ENCODE measurements at places on chromosomes 12 and 14.

- no peak for DNase-seq
These were observed 9.1 kb downstream of the KRT8 start for GRCh38 chr12:52895726-52896189.

DNA sequence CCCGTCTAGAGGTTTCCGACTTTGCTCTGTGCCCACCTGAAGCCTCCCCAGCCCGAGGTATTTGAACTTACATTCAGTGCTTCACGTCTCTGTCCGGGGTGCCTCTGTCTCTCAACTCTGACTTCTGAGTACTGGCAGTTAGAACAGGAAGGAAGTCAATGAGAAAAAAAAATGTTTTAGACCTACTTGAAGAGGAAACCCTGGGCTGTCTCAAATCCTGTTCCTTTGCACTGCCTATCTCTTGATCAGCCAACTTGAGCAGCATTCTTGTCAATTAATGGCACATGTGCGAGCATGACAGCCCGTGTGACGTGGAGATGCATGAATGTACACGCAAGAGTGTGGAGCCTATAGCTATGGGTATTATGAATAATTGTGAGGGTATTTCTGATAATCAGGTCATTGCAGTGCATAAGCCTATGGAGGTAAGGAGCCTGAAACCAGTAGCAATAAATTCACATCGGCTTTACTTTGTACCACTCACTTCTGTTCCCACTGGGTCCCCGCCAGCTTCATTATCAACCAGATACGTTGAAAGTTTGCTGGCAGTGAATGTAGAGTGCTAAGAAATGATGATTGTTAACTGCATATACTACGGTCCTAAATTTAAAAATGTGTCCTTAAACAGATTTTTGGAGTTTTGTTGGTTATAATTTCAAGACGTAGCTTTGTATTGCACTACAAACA is at the start of gene ARHGDIB:
ARHGDIB (minus strand) TSS at position 136 of the 687 bp plus-strand sequence. CDS start 10,889 bp downstream, outside the sequence.
- DNase-seq, result peak; percentile 81

DNA sequence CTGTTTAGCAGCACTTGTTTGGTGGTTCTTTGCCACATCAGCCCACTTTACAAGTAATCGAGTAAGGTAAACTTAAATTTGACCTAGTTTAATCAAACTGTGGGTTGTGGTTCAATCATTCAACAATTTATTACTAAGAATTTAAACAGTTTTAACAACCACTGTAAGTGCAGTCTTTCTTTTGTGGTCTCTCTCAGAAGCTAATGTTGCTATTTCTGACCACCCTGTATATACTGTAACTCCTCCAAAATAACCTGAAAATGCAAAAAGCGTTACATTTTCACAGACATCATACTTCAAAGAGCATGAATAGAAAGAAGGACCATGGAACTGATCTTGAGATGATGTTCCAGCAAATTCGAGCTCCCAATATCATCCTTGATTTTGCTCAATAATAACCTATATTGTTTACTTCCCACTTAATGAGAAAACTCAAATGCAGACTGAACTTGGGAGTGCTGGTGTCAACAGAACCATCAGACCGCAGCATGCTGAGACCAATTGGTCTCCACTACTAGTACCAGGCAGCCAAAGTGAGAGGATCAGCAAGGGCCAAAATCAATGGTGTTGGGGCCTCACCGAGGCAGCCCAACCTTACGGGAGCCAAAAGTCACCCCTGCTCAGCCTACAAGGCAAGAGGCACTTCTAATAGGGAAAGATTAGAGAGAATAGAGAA is 22.1 kb downstream of the IFNG-AS1 start:
- DNase-seq, result no peak

DNA sequence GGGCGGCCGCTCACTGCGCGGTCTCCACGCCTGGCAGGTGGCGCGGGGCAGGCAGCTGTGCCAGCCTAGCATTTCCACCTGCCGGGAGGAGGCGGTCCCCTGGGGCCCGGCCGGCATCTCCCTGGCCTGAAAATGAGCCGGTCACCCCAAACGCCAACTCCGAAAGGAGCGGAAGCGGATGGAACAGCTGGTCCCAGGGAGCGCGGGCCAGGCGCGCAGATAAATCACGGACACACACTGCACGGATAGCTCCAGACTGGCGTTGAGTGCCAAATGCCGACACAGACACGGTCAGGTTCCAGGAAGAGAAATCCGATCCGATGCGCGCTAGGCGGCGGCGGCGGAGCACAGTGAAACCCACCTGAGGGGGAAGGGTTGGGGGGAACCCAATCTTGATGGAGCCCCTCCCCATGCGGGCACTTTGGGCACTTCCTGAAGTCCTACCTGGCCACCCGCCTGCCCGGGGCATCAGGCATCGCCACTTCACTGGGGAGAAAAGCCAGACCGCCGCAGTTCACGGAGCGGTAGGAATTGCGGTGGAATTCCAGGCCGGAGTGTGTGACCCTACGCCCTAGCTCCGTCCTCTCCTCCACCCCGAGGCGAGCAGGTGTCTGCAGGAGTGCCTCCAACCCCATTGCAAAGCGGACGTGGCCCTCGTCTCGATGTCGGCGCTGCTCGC is 624 bp upstream of the PLEKHD1 start:
- DNase-seq, result no peak

GRCh38 chr12:32151552-32151951 is 44.9 kb downstream of the BICD1 start:
- no peak for DNase-seq

DNA sequence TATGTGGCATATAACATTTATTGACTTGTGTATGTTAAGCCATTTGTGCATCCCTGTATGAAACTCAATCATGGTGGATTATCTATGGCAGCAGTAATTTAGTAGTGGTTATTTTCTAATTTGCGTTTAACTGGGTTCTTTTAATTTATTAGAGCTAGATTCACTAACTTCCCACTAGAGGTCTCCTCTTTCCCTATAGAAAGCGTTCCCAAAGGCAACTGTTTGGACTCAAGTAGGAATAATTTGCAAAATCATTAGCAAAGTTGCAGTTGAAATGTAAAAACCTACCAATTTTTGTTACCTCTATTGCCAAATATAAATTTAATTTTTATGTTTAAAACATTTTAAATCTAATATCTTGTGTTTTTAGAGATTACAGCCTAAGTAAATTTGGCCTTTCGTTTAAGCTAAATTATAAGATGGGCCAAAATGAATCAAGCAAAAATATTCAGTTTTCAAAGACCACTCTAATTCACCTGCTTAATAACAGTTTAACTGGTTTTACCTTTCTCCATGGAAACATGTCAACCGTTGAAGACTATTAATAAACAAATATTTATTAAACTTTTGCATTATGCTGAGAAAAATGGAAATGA is 6.0 kb downstream of the DMAC2L start:
- DNase-seq, result no peak

GRCh38 chr14:106844608-106845285 is 1318.4 kb downstream of the TMEM121 start:
- DNase-seq, result peak; percentile 55

DNA sequence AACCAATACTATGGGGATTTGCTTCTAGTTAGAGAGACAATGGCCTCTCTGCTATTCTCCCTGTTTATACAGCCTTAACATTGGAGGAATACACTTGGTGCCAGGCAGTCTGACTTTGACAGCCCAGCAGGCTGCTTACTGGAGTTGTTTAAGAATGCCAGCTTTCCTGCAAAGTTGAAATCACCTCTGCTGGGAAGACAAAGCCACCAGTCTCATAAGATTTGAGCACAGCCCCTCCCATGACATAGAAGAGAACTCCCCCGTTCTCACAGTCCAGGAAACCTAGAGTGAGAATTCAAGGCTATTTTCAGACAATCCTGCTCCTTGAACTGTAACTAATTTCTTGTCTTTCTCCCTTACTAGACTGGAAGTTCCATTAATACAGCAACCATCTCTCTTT is 21.1 kb upstream of the CATSPERB start:
- no peak for DNase-seq

GRCh38 chr14:75934998-75935628 is 46.7 kb downstream of the TGFB3 start:
- DNase-seq, result no peak

GRCh38 chr12:123578243-123578642 is 6.1 kb upstream of the TMED2 start:
- DNase-seq, result no peak

DNA sequence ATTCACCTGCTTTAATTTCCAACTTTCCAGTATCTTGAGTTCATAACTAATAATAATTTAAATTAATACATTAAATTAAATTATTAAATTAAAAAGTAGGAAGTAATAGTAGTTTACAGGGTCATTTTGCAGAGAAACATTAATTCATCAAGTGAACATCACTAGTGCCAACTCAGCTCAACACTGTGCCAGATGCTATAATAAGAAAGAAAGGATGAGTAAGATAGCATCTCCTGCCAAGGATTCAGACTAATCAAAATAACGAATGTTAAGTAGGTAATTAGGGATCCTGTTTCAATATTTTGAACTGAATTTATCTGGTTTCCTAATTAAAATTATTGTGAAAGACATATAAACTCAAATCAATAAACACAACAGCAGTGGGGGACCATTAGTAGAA is 596.7 kb downstream of the SLC6A15 start:
- DNase-seq, result no peak

DNA sequence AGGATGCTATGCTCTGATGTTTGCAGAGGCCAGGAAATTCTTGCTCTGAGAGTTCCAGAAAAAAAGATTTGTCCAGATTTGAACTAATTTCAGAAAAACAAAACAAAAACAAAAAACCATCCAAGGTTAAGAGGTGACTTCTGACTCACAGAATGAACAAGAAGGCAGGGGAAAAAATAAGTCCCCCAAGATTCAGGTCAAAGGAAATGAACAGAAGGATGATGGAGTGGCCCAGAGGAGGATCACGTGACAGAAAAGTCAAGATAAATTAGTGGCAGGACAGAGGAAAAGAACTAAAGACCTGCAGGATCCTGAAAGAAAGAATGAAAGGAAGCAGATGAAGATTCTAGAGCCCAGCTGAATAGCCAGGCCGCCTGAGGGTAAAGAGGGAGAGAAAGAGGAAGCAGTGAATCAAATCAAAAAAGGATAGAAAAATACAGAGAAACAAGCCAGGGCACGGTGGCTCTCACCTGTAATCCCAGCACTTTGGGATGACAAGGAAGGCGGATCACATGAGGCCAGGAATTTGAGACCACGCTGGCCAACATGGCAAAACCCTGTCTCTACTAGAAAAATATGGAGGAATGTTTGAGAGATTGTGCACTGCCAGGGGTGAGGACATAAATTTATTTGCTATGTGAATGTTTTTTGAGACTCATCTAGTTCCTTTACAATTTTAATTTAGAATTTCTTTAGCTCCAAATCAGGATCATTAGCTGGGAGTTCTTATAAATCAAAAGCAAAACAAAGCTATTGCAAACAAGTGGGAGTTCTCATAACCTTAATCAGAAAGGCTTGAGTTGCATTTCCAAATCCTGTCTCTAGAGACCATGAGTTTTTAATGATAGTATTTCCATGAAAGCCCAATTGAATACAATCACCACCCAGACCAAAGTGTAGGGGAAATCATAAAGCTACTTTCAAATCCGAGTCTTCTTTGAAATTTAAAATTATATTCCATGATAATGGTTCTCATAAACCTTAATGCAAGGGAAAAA is 217.1 kb upstream of the PLEKHG7 start:
- no peak for DNase-seq

- DNase-seq, result no peak
These were observed 53.5 kb downstream of the RASSF9 start for GRCh38 chr12:85782711-85783110.

GRCh38 chr12:126869644-126870043 is 1397.3 kb upstream of the TMEM132C start:
- no peak for DNase-seq

- no peak for DNase-seq
These were observed 89.5 kb downstream of the PTPRO start for GRCh38 chr12:15411842-15412241.

- no peak for DNase-seq
These were observed 1081.5 kb downstream of the VRK1 start for GRCh38 chr14:97878727-97879126.

GRCh38 chr14:94689218-94689984 is 77.2 kb downstream of the SERPINA3 start:
- peak; percentile 68 for DNase-seq

DNA sequence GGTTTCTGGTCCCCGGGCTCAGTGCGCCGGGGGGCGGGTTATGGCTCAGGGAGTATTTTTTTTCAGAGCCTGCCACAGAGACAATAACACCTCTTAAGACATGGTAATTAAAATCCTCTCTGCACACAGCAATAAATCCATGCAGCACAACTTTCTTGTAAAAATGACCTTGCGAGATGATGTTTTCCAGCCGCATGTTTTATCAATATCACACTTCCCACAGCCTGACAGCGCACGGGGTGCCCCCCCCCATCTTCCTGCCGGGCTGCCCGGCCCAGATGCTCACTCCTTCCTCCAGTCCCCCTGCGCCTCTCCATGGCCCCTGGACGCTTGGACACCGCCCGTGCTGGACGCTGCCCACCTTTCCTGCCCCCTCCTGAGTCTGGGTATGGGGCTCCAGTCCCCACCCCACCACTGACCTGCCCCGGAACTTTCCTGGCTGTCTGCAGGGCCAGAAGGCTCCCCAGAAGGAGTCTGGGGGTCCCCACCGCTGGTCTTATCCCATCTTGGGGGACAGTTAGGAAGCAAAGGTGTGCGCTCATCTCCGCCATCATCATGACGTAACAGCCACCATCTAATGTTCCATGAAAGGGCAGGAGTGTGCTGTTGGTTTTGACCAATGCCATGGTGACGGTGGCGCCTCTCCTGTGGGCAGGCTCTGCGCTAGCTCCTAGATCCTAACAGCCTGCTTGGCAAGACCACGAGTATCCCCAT is 182.9 kb downstream of the KIF26A start:
- no peak for DNase-seq

DNA sequence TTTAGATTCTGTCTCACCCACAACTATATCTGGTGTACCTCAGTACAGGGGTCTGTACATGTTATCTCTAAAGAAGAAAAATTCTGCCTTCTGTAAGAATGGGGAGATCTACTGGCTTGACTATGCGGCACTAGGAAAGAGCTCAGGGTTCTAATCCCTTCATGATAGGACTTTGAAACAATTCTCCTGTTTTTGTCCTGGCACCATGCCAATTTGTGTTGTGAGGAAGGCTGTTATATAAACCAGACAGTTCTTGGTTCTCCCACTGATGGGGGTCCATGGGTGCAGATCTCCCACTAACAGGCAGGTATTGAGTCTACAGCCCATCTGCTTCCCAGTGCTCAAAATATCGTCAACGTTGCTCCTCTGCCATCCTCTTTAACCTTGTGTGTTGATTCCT is 883.7 kb downstream of the GALC start:
- no peak for DNase-seq

DNA sequence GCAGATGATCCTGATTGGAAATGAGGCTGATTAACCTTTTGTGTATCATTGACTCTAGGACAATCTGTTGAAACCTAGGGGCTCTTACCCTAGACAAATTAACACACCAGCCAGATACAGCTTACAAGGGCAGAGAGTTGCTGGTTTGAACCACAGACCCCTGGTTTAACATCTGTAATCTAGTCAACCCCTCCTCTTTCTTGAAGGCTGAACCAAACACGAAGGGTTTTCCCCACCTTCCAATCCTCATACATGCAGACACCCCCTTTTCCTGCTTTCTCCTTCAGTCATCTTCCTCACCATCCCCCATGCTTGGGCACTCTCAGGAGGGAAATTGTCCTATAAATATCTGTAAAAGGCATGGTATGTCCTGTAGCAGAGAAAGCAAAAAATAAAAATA is 126.0 kb upstream of the HIF1A start:
- peak; percentile 50 for DNase-seq

GRCh38 chr14:21322716-21323115 is 42.8 kb downstream of the RPGRIP1 start:
- DNase-seq, result no peak

Data from stimulated activated naive CD8-positive, alpha-beta T cell treated with anti-CD3 and anti-CD28 coated beads, Interleukin-15, amount 100 ng/mL, for 72 hours (primary cell).